ENCODE measurements at places on chromosomes 13 and 19.

- DNase-seq, result peak; percentile 49
These were observed 71.4 kb downstream of the EFNB2 start for GRCh38 chr13:106464076-106464475.

- no peak for DNase-seq
These were observed 5.6 kb upstream of the SIGLEC14 start for GRCh38 chr19:51652266-51652665.

- DNase-seq, result no peak
These were observed at the start of gene ATP8B3 for GRCh38 chr19:1811942-1812425. Gene ATP8B3, minus strand, starts transcription at chr19:1812276. Its CDS starts 540 bp downstream, at chr19:1811736.

GRCh38 chr19:33152176-33152575 lies 20.3 kb downstream of the WDR88 start:
- no peak for DNase-seq

GRCh38 chr19:51750400-51751094 lies 1.1 kb downstream of the FPR1 start:
- no peak for DNase-seq

GRCh38 chr19:56660381-56661107 lies 11.0 kb downstream of the ZNF835 start:
- no peak for DNase-seq

GRCh38 chr19:19179548-19180441 lies 9.7 kb upstream of the MEF2B start:
- no peak for DNase-seq

- DNase-seq, result no peak
These were observed 12.2 kb downstream of the BRD4 start for GRCh38 chr19:15320116-15320515.

DNA sequence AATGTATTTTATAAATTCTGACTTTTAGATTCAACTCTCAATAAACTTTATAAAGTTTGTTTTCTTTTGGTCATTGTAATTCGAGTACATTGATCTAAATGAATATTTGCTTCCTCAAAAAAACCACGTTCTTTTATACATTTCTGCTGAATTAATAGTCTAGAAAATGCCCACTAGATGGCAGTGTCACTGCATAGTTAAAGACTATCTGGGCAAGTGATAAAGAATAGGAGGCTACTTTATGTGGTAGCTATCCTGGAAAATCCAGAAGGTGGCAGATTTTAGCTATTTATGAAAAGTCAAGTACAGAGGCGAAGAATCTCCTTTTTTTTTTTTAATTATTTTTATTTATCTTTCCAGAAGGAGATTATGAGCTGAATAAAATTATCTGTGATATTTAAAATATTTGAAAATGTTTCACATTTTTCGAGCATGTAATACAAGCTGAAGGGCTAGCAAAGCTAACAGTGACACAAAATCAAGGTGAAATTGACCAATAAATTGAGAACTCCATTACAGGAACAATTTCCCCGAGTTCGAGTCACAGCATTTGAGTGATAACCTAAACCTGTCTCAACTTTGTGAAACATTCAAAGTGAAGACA lies 221.8 kb downstream of the OLFM4 start:
- DNase-seq, result no peak

GRCh38 chr19:54653181-54653809 lies 9.5 kb upstream of the LILRB4 start:
- DNase-seq, result no peak

GRCh38 chr13:108220041-108220440 lies 1.8 kb downstream of the ABHD13 start:
- no peak for DNase-seq

DNA sequence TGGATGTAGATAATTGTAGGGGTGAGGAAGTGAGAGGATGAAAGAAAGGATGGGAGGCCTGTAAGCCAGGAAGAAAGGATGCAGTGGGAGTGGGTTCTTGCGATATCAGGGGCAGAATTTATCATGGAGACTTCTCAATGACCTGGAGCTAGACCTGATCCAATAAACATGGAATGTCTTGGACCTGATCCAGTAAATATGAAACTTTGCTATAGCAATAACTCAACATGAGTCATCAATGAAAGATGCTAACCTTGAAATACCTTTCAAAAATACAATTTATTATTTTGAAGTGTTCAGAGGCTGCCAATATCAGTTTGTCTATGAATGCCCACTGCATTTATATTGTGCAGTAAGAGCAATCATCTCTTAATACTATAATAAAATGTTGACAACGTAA lies 279.5 kb downstream of the POU4F1 start:
- DNase-seq, result no peak

GRCh38 chr13:46304546-46304945 lies 82.5 kb downstream of the RUBCNL start:
- DNase-seq, result no peak

GRCh38 chr13:66425741-66426140 lies 804.4 kb downstream of the PCDH9 start:
- DNase-seq, result no peak

- peak; percentile 34 for DNase-seq
These were observed 43.4 kb upstream of the MAP3K10 start for GRCh38 chr19:40147693-40148347.

GRCh38 chr13:51481656-51482055 lies 28.8 kb upstream of the INTS6 start:
- DNase-seq, result no peak

- no peak for DNase-seq
These were observed at the start of gene GNG14 for GRCh38 chr19:12687496-12688196. Gene GNG14, plus strand, starts transcription at chr19:12687998. Its CDS starts 51 bp downstream, at chr19:12688049.

DNA sequence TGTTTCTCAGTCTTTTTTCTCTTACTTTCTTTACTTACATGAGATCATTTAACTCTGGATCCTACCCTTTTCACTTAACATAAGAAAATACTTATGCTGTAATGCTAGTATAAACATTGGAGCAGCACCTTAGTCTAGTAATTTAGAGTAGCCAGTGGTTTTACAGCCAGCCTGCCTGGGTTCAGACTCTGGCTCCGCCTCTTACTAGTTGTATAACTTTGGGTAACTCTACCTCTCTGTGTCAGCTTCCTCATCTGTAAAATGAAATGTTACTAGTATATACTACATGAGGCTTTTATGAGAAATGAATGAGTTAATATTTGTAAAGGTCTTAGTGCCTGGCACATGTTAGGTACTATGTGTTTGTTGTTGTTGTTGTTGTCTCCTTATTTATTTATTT lies 5.6 kb downstream of the CDADC1 start:
- DNase-seq, result no peak

GRCh38 chr13:79442221-79442620 lies 36.2 kb upstream of the RBM26 start:
- no peak for DNase-seq

DNA sequence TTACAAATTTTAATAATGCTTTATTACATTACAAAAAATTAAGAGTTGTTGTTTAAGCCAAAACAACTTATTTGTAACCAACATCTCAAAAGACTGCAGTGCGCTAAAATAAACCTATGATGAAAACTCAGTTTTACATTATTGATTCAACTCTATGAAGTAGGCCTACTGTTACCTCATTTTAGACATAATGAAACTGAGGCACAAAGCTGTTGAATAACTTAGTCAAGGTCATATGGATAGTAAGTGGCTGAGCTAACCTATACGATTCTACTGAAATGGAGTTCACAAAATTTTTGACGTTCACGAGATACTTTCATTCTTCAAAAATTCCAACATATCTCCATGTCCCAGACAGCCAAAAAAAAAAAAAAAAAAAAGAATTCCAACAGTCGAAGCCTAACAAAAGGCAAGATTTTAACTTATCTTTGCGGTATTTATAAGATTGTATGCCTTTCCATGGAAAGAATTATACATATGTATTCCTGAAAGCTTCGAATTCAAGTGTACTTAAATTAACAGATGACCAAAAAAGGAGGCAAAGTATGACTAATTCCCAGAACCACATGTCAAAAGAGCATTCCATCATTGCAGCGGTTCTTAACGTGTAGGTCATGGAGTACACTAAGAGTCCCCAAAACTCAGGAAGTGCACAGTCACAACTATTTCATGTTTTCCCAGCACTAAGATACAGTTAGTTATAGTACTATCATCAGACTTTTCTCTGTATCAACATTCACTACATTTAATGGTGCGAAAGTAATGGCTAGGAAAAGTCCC lies 69.4 kb downstream of the PSPC1 start:
- no peak for DNase-seq

DNA sequence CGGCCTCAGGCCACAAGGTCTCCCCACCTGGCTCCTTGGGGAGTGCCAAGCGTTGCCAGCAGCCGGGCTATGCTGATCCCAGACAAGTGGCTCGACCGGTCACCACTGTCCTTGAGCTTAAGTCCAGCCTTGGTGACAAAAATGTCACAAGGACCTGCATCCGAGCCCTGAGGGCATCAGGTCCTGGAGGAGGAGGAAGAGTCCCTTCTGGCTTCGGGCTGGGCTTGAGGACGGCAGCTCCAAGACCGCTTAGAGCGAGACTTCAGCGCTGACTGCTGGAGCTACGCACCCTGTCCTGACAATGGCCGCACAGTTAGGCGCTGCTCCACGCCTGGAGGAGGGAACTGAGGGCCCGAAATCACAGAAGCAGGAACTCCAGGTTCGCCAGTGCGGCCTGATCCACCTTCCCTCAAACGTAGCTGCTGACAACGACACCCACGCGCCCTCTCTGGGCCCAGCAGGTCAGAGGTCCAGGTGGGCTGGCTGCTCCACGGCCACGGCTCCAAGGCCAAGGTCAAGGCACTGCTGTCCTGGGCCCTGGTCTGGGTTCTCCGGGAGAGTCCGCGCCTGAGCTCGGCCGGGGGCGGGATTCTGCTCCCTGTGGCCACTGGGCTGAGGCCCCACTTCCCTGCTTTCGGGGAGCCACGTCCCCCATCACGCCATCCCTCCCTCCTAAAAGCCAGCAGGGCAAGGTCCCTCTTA lies 7.0 kb downstream of the SBNO2 start:
- no peak for DNase-seq

- no peak for DNase-seq
These were observed 139.2 kb downstream of the KDM4B start for GRCh38 chr19:5108123-5108596.

- peak; percentile 44 for DNase-seq
These were observed 39.8 kb upstream of the IGFL4 start for GRCh38 chr19:46080561-46080960.

DNA sequence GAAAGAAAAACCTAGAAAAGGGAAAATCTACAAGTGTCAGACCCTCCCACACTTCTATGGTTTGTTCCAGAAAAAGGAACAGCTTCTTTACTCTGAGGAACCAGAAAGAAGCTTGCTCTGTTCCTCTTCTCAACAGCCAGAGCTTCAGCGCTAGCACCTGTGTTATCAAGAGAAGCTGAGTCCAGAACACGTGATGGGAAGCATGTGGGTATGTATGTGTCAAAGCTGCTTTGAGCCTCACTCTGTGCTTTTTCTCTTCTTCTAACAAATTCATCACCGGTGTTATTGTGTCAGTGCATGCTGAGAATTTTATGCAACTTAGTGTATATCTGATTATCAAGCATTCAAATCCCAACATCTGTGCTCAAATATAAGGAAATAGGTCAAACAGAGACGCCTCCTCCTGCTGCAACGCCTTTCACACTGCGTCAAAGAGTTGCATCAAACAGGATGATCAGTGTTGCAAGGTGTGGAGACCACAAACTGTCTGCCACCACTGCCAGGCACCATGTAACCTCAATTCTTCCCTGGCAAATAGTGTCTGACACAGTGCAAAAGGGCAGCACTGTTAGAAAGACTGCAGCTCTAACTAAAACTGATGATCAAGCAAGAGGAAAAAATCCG lies 83.9 kb downstream of the LRRC63 start:
- no peak for DNase-seq

DNA sequence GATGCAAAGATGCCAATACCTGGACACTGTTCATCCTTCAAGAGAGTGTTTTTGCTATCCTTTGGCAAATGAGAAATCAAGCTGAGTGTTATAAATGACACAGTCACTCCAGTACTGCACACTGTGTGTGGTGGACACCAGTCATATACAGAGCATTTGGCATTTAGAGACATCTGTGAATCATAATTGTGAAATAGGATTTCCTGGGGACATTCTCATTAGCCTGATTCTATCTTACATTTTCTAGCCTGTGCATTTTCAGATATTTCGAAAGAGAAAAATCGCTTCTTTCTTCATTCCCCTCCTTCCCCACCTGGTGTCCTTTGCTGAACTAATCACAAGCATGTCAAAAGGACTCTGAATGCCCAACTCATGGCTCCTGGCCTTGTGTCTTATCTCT lies 781.0 kb upstream of the ARGLU1 start:
- DNase-seq, result no peak

GRCh38 chr13:20301403-20302071 lies 69.4 kb upstream of the GJB6 start:
- DNase-seq, result peak; percentile 56

GRCh38 chr19:2047449-2048103 lies 3.5 kb downstream of the MKNK2 start:
- peak; percentile 33 for DNase-seq

DNA sequence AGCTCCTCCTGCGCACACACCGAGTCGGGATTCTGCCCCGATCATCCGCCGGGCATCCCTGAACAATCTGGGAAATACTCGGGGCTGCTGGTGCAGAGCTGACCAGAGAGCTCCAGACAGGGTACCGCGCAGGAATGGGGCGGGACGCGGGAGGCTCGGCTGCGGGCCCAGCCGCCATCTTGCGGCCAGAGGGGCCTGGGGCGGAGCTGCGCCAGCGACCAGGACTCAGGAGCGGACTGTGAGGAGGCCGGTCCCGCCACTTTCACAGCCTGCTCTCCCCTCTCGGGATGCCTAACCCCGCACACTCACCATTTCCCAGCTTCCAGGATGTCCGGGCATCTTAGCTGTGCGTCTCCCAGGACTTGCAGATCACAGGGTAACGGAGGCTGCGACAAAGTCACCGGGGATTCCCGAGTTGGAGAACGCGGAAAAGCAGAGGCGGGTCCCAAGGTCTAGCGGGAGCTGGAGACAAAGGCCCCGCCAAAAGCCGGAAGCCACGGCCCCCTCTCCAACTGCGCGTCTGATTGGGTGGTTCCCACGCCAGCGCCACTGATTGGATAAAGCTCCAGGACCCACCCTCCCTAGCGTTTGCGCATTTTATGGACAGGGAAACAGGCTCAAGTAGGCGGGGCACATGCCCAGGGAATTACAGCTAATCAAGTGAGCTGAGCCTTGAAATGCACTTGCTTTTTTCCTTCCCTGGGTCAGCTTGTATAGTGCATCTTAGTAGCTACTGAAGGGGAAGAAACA lies 15.8 kb upstream of the ZNF43 start:
- peak; percentile 96 for DNase-seq

DNA sequence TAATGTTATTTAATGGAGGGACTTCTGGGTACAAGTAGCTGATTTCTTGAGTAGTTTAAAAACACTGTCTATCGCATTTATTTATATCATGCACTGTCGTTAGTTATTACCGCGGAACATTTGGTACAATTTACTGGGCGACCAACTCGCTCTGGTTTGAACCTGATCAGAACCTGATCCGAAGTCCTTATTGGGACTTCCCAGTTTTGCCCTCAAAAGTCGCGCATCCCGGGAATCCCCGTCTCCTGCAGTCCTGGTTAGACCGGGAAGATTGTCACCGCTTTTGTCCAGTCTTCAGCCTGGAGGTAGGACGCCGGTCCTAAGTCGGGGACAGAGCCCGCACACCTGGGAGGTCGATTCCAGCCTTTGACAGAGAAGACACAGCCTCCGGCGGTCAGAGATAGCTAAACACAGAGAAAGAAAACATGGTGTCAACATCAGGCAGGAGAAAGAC lies 694 bp downstream of the CLN5 start:
- peak; percentile 44 for DNase-seq

Measured in left hindlimb (tissue), 1 donor.